ENCODE measurements at places on chromosomes 6 and 20. TPM values are rescaled to one million over a fixed set of nuclear protein-coding genes. Genes with fewer than 3 reads are reported as not detected.
A peak's percentile ranks its signal among the peaks of the same experiment; 100 is the strongest.

DNA sequence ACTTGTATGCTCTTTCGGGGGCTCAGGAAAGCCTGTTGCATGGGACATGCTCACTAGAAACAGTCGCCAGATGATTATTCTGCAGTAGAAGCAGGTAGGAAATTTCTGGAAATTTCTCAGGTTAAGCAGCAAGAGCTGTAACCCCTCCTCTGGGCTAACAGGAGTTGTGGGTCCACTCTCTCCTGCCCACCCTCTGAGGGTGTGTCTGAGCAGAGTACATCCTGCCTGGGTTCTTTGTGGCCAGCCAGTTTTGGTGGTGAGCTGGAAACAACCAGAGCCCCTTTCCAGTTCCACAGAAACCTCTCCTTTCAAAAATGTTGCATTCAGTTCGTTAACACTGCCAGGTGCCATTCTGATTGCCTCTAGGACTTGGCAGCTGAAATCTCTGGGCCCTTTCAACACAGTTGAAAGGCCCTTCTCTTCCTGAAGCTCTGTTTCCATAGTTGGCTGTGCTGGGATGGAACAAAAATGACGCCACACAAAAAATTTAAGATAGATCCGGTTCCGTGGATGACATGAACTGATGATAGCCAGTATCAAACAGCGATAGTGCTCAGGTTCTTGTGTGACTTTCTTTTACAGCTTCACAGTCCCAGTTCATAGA lies 38.5 kb downstream of the PLCG1 start:
- DNase-seq, result peak; percentile 38

DNA sequence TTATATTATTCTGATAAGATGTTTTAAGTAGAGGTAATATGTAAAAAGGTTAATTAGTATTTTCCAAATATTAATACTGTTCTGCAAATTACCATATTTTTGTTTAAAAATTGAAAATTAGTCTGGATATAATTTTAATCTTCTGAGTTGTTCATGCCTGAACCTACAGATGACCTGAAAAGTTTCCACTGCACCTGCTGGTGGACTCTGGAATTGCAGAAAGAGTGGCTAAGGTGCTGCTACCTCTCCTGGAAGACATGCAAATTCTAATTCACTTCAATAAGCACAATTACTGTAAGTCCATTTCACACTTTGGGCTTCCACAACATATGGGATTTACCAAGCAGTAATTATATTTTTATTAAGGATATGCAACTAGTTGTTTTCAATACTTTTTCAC lies 77.7 kb upstream of the OLIG3 start:
- no peak for DNase-seq

Gene TAF4
- 8.3 TPM for total RNA-seq

- DNase-seq, result no peak
These were observed 66.4 kb downstream of the STX11 start for GRCh38 chr6:144216668-144217218.

DNA sequence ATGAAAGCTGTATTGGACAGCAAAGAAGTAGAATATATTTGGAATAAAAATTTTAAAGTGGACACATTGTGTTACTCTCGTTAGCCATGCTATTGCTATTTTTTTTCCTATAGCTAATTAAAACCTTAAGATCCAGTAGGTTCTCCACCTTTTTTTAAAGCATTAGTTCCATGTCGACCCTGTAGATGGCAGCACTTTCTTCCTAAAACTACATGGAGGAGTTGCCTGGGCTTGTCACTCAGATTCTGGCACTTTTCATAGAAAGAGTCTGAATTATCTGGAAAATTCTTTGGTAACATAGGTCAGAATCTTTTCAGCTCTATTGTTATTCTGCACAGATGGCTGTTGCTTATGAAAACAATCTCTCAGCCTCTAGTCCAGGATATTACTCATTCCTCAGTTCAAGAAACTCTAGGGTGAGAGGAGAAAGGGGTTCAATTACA lies 42.0 kb upstream of the ESR1 start:
- peak; percentile 64 for DNase-seq

Gene TXLNB
- total RNA-seq, result 132 TPM

GRCh38 chr6:11791354-11792107 lies 12.9 kb upstream of the ADTRP start:
- no peak for DNase-seq

DNA sequence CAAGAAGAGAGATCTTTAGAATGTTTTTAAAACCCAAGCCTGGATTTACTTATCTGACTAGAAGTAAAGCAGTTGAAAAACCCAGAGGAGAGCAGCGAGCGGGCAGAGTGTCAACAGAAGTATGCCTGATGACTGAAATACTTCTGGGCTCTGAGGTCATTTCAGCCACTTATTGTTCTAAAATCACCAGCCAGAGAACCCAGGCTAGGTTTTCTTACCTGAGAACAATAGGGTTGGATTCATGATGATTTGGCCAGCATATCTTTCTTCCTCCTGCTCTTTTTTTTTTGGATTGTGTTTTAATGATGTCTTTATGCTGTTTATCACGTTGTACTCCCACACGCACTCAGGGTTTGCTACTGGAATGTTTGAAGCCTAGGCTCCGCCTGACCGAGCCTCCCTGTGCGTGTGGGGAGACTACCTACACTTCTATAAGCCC lies 63.0 kb upstream of the KIF25 start:
- DNase-seq, result no peak

Gene PLTP
- total RNA-seq, result 53.6 TPM

- DNase-seq, result no peak
These were observed 17.7 kb downstream of the SDC4 start for GRCh38 chr20:45330476-45330875.

- DNase-seq, result no peak
These were observed 61.6 kb upstream of the CEP85L start for GRCh38 chr6:118712969-118713368.

- DNase-seq, result no peak
These were observed 35.4 kb downstream of the FBXO9 start for GRCh38 chr6:53100561-53100960.

DNA sequence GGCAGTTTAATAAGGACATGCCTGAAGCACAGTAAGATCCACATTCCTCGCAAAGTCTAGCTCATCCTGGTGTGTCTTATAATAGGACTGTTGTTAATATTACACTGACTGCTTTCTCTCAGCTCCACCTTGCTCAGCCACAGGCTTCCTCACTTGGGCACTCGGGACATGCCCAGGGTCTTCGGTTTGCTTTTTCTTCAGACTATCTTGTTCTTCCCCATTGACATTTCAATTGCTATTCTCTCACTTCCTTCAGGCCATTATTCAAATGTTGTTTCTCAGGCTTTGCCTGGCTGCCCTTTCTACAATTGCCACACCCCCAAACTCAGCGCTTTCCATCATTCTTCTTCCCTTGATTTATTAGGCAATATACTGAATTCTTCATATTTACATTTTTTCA lies 274.8 kb upstream of the RGS17 start:
- no peak for DNase-seq

Gene PPP1R3D
- 6.9 TPM for total RNA-seq

Gene ZNF337
- 9.1 TPM for total RNA-seq

- no peak for DNase-seq
These were observed 13.6 kb downstream of the CNBD2 start for GRCh38 chr20:35981969-35982368.

DNA sequence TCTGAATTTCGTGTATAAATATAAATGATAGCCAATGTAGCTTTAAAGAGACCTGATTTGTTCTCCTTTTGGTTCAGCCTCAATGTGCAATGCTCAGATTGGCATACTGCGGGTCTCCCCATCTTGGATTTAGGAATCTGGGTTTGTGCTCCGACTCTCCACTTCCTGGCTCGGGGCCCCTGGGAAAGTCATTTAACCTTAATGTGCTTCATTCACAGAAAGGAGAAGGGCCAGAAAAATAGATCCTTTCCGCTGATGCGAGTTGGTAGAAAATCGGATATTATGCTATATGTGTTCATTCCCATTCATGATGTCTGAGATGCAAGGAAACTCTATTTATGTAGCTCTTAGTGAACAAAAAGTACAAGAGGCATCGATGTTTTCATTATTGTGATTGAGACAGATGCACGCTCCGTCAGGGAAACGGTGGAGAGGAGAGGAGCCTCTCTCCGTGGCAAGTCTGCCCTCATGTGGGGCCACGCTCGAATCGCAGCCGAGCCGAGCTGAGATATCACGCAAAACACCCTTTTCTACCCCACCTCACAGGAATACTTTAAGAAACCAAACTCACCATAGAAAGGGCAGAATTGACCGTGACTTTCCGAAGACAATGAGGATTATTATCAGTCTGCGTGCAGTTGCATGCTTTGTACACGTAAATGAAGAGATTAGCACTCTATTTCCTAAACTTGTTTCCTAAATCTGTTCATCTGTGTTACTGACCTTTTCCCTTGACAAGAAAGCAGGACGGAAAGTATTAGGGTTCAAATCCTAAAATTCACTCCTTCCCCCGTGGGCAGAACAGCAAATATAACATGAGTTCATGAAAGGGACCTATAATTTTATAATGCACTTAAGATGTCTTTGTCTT lies 136.6 kb downstream of the COL9A1 start:
- DNase-seq, result peak; percentile 61

Gene HUS1B
- total RNA-seq, result 0.47 TPM

DNA sequence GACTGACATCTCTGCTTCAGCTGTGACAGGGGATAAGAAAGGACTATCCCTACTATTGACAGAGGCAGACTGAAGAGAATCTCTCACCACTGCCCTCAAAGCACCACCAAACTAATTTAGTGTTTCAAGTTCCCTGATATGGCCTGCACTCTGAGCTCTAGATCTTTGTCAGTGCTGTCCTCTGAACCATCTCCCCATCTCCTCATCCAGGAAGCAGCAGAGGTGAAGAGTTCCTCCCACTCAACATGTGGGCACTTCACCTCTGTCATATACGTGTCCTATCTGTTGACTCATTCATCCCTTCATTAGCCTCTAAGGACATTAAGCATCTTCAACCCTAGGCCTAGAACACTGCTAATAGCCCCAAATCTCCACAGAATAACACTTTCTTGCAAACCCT lies 14.1 kb downstream of the FAM210B start:
- no peak for DNase-seq

DNA sequence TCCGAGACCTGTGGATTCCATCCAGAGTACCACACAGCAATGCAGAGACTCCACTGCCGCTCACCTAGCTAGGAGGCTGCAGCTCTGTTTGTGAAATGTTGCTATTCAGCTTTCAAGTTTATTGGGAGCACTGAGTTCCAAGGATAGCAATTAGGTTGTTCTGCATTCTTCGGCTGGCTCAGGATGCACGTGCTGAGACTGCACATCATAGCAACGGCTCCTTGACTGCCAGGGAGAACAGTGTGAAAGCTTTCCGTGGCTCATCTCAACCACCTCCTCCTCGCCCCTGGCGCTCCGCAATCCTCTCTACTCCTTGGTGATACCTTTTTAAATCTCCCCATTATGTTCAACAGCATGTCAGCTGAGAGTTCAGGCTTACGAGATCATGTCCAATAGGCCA lies 116.6 kb downstream of the TSHZ2 start:
- DNase-seq, result no peak

- DNase-seq, result no peak
These were observed 133.2 kb upstream of the PTPN1 start for GRCh38 chr20:50376888-50377459.

DNA sequence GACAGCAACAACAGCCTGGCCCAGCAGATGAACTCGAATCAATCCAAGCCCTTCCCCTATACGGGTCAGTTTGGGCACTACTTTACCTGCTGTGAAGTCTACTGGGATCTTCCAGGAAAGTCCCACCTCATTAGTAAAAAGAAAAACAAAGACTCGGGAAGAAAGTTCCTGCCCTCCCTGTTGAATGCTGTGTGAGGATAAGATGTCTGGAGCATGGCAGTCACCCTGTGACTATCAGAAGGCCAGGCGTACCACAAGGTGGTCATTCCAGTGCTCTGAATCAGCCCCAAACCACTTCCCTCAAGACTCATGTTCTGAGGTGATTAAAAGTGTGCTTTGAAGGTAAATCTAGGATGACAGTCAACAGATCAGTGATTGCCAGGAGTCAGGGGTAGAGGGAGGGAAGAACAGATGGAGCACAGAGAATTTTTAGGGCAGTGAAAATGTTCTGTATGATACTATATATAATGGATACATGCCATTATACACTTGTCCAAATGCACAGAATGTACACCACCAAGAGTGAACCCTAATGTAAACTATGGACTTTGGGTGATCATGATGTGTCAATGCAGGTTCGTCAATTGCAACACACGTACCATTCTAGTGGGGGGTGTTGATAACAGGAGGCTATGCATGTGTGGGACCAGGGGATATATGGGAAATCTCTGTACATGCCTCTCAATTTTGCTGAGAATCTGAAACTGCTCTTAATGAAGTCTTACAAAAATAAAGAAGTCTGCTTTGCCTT lies 14.7 kb downstream of the FKBP1A start:
- DNase-seq, result no peak

- DNase-seq, result no peak
These were observed 160.5 kb upstream of the LAMP5 start for GRCh38 chr20:9353916-9354276.

GRCh38 chr6:110530671-110531070 lies 54.3 kb upstream of the SLC22A16 start:
- no peak for DNase-seq

DNA sequence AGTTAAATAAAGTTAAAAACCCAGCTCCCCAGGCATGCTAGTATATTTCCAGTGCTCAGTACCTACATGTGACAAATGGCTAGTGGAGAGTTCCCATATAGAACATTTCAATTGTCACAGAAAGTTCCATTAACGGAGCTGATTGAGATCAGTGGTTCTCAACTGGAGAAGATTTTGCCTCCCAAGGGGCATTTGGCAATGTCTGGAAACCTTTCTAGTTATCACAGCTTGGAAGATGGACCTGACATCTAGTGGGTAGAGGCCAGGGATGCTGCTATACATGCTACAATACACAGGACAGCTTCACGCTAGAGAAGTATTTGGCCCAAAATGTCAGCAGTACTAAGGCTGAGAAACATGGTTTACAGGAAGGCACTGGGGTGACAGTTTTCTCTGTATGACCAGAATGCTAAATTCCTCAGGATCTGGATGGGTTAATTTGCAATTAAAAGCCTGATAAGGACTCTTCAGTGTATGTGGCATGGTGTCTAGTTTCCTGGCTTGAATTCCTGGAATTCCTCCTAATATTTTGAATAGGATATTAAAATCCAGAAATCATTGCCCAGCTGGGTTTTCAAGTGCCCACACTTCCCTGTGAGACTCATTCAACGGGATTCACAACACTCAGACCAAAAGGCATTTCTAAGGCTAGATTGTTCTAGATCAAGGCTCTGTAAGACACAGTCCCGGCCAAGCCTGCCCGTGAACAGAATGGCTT lies 84.7 kb upstream of the SALL4 start:
- no peak for DNase-seq

Gene ATXN1
- 62.0 TPM for total RNA-seq

GRCh38 chr6:138691595-138692057 lies 81.9 kb upstream of the CCDC28A start:
- DNase-seq, result no peak

DNA sequence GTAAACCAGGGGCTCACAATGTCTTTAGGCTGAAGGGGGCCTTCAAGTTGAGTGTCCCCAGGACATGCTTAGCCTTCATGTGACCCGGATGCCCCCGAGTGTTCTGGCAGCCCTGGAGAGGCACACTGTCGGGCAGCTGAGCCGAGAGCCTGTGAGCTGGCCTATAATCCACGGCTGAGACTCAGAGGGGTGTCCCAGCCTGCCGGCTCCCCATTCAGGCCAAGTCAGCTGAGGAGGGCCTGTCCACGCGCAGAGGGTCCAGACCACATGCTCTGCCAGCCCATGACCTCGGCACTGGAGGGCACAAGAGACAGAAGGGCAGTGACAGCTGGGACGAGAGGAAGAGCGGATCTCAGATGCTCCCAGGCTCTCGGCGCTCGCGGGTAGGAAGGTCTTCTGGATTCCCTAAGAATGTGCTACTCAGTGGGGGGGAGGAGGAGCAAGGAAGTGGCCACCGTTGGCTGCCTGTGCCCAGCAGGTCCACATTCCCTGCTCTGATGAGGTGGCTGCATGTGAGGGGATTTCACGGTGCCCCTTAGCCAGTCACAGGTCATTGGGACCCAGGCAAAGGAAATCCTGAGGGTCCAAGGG lies 224.7 kb downstream of the NRN1 start:
- DNase-seq, result no peak
